ENCODE measurements at places on chromosomes 16 and 17.

- no peak for DNase-seq
Observed at GRCh38 chr17:6340708-6341107, 94.2 kb downstream of the AIPL1 start.

- DNase-seq, result no peak
Observed at GRCh38 chr17:17525956-17526355, 29.8 kb upstream of the RASD1 start.

DNA sequence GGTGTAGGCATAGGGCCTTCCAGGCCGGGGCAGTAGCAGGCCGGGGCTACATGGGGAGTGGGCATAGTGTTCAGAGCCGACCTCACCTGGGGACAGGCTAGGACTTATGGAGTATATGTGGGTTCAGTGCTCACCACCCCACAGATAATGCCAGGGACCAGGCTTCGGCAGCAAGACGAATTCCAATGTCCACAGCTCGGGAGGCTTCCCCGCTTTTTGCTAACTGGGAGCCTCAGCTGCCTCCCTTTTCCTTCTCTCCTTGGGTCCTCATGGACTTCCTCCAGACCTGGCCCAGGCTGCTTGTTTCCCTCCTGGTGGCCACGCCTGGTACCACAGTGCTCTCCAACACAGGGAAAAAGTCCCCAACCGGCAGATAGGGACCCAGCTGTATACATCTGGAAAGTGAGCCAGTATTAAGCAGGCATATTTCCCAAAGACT is 20.1 kb upstream of the SLC46A1 start:
- peak; percentile 29 for DNase-seq

DNA sequence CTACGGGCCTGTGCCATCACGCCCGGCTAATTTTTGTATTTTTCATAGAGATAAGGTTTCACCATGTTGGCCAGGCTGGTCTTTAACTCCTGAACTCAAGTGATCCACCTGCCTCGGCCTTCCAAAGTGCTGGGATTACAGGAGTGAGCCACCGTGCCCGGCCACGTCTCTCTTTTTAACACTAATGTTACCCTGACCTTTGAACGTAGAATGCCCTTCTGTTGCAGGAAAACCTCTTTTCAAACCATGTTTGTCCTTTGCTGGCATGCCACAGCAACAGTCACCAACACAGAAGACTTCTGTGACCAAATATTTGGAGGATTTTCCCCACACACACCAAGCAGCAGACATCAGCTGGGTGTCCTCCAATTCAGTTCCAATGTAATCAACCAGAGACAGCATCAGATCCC is 7.8 kb upstream of the HSD17B1 start:
- no peak for DNase-seq

GRCh38 chr16:49739381-49739780 is 116.5 kb downstream of the ZNF423 start:
- no peak for DNase-seq

- DNase-seq, result no peak
Observed at GRCh38 chr17:43784628-43785101, 4.4 kb downstream of the CFAP97D1 start.

DNA sequence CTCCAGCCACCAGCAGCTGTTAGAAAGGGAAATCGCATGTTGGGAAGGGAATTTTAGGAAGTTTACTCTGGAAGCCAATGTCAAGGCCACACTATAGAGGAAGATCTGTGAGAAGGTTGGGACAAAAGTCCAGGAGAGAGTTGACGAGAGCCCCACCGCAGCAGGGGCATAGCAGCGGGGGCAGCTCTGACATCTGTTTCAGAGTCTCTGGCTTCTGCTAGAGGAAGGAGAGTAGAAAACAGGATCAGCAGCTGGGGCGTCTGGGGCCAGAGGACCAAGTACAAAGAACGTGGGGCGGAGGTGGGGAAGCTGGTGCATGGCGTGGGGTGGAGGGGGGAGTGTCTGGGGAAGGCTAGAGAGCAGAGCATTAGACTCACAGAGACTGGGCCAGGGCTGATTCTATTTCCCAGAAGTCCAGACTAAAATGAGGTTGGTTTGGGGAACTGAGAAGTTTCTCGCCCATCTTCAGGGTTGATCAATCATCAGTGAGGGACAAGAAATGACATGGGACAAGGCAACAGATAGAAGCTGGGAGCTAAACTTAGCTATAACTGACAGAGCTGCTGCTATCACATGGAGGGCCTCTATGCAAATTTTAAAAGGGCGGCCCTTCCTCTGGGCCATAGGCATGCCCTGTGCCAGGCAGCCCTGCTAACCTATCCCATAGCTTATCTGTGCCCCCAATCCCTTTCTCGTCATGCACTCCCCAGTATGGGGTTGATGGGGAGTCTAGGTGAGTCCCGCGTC is 1.2 kb downstream of the RABEP2 start:
- no peak for DNase-seq

DNA sequence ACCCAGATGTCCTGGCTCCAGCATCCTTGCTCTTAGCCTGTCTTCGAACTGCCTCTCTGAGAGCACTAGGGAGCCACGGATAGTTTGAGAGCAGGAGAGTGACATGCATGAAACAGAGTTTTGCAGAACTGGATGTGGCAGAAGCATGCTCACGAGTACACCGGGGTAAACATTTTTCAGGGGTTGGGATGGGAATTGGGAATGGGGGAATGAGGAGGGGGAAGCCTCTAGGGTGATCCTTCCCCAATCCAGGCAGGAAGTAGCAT is 34.2 kb upstream of the CIBAR2 start:
- DNase-seq, result no peak

DNA sequence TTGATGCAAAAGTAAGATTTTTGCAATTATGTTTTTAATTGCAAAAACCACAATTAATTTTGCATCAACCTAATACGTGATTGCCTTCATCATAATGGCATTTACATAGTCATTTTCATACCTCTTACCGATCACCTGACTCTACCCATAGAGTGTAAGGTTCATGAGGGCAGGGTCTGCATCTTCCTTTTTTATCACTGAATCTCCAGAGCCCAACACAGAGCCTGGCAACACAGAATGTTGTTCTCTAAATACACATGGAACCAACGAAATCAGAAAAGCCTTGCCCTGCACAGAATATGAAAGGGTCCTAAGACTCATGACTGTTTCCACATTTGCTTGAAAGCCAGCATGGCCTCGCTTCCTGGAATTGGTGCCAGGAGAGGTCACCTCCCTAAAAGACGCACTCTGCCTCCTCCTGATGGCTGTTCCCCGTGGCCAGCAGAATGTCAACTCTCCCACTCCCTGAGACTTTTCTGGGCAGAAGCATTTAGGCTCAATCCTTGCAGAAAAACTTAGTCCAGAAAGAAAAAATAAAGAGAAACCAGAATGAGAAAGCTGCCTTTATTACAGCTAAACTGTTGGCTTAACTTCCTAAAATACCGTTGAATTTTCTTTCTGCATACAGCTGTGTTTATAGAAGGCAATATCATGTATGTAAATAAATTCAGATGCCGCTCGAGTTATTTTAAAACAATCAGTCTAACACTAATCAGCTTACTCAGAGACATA is 327.8 kb upstream of the MAF start:
- DNase-seq, result no peak

DNA sequence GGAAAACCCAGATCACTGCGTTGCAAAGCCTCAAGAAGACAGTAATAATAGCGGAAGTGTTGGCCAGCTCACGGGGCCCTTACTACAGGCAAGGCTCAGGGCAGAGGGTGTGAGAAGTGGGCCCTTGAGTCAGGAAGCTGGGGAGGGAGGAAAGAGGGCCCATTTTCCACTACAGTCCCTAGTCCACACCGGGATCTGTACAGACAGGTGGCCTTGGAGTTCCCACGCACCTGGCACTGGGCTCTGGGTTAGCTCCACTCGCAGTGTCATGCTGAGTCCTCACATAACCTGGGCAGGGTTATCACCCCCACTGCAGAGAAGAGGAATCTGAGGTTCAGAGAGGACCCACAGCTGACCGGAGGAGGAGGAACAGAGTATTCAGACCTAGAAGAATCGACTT is 16.8 kb upstream of the MTSS2 start:
- DNase-seq, result no peak

- no peak for DNase-seq
Observed at GRCh38 chr17:15342460-15342859, 1.1 kb upstream of the TEKT3 start.

DNA sequence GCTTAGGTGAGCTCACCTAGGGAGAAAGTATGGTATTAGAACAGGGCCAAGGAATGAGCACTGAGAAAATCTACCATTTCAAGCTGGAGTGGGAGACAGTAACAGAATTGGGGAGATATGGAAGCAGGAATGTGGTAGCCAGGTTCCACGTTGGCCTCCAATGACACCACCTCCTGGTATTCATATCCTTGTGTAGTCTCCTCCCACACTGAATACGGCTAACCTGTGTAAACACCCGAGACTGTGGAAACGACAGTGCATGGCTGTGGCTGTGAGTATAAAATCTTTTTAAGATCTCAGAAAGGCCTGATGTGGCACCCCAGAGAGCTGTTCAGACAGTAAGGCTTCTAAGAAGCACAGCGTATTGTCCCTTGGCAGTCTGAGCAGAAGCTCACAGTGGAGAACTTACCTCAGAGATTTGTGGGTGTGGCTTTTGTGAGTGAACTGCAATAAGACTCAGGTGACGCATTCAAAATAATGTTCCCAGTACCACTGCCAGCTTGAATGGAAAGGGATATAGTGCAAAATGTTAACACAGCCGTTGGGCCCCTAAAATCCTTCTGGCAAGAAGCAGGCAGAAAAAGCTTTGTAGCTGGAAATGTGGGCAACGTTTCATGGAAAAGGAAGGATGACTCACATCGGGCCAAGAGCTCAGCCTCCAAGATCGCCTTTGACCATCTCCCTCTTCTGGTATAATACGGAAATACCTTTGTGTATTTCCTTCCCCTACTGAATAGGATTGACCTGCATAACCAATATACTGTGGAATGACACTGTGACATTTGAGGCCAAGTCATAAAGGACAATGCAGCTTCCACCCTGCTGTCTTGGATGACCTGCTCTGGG is 14.4 kb downstream of the SDR42E1 start:
- no peak for DNase-seq

- no peak for DNase-seq
Observed at GRCh38 chr16:56295739-56296527, 104.6 kb downstream of the GNAO1 start.

DNA sequence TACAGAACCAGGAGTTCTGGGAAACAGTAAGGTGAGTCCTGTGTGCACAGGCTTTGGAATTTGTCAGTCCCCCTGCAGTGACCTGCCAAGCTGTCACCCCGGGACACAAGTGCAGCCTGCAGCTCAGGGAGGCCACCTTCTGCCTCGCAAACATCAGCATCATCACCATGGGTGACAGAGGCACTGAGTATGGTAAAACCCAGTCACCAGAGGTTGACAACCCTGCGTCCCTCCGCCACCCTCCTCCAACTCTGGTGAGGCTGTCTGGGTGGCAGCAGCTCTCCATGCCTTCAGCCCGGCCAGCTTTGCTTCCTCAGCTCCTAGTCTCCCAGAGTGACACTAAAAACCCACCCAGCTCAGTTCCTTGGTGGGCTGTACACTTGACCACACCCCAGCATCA is 221.0 kb downstream of the CPPED1 start:
- no peak for DNase-seq

GRCh38 chr16:67339453-67339852 is 12.8 kb downstream of the LRRC36 start:
- DNase-seq, result no peak

DNA sequence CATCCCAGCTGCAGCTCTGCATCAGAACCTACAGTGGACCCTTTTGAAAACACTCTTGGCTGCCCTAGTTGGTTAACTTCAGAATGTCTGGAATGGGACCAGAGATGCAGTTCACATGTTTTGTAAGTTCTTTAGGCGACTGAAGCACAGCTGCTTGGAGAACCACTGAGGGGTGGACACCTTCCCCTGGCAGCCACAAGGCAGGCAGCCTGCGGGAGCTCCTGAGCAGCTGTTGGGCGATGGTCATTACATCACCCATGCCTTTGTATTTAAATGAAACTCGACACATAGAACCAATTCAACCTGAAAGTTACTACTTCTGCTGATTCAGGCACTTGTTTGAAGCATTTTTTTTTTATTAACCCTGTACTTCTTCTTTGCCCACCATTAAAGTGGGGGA is 151.5 kb downstream of the LGALS9B start:
- no peak for DNase-seq

DNA sequence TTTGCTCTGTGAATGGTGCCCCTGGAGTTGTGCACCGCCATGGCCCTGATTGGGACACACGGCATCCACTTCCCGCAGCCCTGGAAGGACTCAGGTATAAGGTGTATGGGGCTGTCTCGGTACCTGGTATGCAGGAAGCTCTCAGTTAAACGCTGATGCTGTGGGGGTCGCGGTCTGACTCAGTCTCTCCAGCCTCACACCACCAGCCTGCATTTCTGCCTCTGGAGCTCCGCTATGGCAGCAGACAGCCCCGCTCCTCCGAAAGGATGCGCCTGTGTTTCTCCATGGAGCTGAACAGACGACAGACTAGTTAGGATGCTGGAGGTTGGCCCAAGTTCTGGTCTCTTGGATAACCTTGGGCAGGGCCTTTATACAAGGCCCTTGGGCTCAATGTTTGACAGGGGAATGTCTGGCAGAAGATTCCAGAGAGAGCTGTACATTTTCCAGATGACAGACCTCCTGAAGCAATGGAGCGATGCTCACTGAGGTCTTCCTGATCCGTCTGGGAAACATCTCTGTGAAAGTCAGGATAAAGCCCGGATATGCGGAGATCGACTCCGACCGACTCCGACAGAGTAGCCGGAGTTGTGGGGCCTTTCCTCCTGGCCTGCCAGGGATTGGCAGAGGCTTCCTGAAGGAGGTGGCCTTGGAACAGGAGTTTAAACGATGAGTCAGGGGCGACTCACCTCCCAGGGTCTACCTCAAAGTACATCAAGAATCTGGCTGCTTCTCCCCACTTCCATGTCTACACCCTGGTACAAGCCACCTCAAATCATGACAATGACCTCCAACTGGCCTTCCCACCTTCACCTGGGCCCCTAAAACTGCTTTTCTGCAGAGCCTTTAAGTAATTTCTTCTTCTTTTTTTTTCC is 21.9 kb upstream of the BCAR1 start:
- no peak for DNase-seq

GRCh38 chr17:69047368-69048263 is 13.1 kb downstream of the ABCA9 start:
- no peak for DNase-seq

GRCh38 chr16:65181071-65181561 is 59.3 kb upstream of the CDH11 start:
- DNase-seq, result no peak

All from H54 (cell line).